ENCODE measurements at places on chromosomes 5 and 9. TPM values are rescaled to one million over a fixed set of nuclear protein-coding genes. Genes with fewer than 3 reads are reported as not detected.

Gene PCDHB9
- total RNA-seq = not detected

Gene CDC37L1
- 21.6 TPM for total RNA-seq

Gene ADAMTS12
- total RNA-seq = not detected

Gene ANKRD34B
- total RNA-seq = not detected

Gene SH3TC2
- total RNA-seq = not detected

Gene PCDHGA5
- not detected for total RNA-seq

Gene PHF24
- not detected for total RNA-seq

Gene KCNIP1
- not detected for total RNA-seq

Gene PCDHGC5
- total RNA-seq = not detected

Gene KLHL3
- total RNA-seq = 26.5 TPM

Gene ZNF474
- total RNA-seq = not detected

Gene SMIM32
- total RNA-seq = not detected

Gene FRRS1L
- total RNA-seq = not detected

Gene DMRTA1
- not detected for total RNA-seq

Gene ARRDC3
- 219 TPM for total RNA-seq

Gene SHC3
- total RNA-seq = not detected

Gene CCL28
- total RNA-seq = 13.3 TPM
